ENCODE measurements at places on chromosomes 2 and 18.
A peak's percentile ranks its signal among the peaks of the same experiment; 100 is the strongest.

- DNase-seq: no peak
Measured at GRCh38 chr18:79614211-79614955, 65.2 kb upstream of the CTDP1 start.

- DNase-seq: no peak
Measured at GRCh38 chr2:225452677-225453076, 53.2 kb downstream of the NYAP2 start.

DNA sequence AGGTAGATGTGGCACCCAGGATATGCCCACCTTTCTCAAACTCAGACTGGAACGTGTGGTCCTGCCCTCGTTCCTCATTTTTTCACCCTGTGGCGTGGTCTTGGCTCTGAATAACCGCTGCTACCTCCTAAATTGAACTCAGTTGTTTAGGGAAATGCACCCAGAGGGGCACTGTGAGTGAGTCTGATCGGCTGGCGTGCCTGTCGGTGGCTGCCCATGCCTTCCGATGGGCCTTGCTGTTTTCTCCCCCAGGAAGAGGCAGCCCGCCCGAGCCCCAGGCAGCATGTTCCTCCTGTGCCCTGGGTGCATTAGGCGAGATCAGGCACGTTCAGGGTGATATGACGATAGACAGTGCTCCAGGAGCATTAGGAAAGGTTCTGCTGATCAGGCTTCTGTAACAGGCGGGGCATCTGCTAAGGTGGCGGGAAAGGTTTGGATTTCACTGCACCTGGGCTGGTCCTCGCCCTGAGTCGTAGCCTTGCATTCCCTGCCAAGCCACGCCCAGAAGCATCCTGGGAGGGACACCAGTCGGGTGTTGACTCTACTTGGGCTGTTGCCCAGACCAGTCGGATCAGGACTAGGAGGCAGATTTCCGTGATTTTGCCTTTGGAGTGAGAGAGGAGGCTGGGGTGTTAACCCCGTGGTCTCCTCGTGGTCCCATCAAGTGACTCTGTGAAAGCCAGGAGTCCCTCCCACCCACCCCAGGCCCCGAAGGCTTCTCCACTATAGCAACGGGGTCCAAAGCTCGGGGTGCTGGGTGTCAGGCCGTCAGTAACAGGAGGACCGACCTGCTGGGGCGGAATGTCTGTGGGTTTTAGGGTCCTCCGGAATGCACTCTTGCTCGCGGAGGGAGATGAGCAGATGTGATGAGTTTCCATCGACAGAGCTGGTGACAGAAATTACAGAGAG lies 75.1 kb downstream of the SH3BP4 start:
- peak; percentile 67 for DNase-seq

- DNase-seq: no peak
Measured at GRCh38 chr2:173223871-173224270, 130.8 kb upstream of the CDCA7 start.

DNA sequence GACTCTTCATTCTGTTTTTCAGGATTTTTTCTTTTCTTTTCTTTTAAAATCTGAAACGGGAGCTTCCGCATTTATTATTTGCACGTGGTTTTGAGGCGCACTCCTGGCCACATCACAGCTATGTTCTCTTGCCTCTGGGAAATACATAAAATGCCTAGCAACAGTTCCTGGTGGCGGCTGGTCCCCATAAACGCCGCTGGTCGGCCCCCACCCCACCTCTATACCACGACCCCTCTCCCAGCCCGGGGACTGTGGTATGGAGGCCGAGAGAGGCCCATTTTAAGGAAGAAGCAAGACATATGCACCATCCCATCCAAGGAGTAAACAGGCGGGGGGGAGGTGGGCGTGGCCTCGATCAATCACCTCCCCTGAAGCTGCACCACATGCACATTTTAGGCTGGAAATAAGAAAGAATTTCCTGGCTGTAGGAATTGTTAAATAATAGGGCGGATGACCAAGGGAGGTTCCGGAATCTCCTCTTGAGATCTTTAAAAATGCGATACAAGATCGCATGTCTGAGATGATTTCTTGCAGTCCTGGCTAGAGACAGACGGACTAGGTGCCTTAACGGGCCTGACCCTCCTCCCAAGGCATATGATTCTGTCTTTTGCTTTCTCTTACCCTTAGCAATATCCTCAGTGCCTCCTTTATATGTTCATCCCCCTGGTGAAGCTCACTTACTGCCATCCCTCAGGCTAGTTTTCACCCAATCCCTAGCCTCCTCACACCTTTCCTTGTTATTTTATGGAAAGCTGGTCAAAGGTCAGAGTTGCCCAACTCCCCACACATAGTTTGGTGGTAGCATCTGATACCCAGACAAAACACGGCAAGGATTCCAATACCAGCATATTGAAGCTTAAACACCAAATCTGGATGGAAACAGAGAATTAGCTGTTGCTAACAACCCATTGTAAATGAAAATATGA lies 82.4 kb downstream of the BCL2 start:
- DNase-seq: peak; percentile 2

DNA sequence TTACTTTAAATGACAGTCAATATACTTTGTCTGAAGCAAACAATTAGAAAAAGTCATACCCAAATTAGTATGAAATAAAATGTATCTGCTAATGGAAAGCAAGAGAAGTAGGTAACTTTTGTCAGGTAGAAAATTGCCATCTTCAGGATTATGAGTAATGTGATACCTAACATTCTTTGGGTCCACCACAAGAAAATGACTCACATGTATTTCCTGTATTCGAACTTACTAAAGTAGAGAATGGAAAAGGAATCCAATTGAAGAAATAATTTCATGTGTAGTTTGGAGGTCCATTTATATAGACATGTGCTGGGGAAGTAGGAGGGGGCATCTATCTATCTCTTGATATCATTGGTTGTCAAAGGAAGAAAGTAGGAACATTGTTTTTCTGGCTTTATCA lies 636.2 kb upstream of the CHAC2 start:
- no peak for DNase-seq

- DNase-seq: no peak
Measured at GRCh38 chr2:25158096-25158852, 10.1 kb downstream of the POMC start.

GRCh38 chr18:8771930-8772329 lies 66.6 kb downstream of the MTCL1 start:
- DNase-seq: no peak

DNA sequence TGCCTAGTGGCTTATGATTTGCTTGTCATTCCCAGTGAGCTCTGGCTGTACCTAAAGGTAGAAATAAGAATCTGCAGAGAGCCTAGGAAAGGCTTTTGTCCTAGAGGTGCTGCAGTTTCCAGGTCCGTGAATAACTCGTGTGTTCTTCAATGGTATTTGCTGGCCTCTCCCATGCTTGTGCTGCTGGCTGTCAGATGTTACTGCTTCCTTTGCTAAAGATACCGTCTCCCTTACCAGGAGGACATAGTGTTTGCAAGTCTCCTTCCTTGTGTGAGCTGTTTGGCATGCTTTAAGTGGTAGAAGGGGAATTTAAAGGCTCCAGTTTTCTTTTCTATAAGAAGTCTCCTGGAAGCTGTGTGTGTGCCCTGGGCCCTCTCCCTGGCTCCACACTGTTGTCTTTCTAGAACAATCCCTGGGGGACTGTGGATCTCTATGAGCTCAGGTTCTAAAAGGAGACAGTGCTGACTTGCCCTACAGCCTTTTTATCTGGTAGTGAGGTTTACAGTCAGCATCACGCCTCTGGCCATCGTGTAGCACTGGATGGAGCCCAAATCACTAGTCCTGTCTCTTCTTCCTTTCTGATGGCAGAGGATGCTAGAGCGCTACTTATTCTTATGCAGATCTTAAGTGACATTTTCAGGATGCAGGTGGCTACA lies 65.8 kb downstream of the RNF144A start:
- peak; percentile 8 for DNase-seq

DNA sequence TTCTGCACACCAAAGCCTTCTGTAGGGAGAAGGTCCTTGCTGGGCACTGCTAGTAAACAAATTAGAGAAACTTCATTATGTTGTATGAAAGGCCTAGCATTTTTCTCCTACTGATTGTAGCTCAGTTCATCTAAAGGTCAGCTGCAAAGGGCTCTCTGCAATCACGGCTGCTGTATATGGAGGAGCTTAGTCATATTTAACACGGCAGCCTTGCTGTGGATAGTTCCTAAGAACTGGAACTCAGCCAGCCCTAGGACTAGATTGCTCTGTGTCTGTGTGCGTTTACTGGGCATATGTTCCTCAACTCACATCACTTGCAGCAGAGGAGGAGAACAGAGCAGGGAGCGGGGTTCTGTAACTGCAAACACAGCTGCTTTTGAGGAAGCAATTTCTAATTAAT lies 1103.9 kb upstream of the KLHL29 start:
- DNase-seq: no peak

DNA sequence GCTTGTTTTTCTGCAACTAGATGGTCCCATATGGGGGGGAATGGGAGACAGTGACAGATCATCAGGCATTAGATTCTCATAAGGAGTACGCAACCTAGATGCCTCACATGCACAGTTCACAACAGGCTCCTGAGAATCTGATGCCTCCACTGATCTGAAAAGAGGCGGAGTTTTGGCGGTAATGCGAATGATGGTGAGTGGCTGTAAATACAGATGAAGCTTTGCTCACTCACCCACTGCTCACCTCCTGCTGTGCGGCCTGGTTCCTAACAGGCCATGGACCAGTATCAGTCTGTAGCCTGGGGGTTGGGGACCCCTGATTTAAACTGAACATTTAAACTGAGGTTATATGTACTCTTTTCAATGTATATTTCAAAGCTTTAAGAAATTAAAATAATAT lies 40.7 kb downstream of the SOS1 start:
- no peak for DNase-seq

DNA sequence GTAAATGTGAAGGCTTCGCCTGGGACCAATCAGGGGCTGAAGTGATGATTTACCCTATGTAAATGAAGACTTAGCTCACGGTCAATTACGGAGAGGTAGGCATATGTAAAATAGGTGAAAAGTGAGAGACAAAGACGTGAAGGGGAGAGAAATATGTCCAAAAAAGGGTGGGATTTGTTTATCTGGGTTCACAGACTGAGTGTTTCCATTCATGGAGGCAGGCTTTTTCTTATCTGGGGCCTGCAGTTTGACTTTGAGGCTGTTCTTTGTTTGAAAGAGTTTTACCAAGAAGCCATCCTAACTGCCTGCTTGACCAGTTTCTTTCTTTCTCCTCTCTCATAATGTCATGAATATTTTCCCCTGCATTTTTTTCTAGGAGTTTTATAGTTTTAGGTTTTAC lies 202.7 kb downstream of the NYAP2 start:
- no peak for DNase-seq

- no peak for DNase-seq
Measured at GRCh38 chr2:191209340-191209739, 35.9 kb upstream of the MYO1B start.

DNA sequence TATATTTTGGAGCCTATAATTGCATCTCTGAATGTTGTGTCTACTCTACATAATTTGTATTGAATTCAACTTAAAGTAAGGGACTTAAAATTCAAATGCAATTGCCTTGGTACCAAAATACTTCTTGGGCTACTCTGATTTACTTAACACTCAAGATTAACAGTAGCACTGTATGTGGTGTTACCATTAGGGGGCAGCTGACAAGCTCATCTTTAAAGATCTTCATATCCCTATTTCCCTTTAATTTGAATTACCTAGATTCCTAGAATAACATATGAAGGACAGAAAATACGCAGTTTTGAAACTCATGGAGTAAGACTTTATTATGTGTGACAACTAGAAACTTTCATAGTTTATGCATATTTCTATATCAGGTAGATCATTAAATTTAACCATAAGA lies 37.4 kb upstream of the FAP start:
- no peak for DNase-seq

All from ELF-1 (cell line).